NCI-H187 treated with DMSO at 0.1 percent for 48 hours (cell line): ENCODE measurements at places on chromosomes 12 and 14.

DNA sequence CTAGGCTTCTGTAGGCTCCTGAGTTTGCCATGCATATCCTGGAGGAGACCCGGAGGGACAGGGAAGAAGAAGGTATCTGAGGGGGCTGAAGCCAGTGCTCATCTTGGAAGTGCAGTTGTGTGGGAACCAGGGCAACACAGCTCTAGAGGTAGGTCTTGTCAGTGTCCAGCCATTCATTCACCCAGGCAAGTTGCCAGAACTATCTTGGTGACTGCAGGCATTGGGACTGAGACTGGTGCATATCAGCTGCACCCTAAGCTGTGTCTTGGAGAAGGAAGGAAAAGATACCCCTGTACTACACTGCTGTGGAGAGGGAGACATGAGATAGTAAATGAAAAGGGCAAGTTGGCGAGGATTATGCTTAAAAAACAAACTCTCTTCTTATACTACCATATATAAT is 4.9 kb upstream of the WIF1 start:
- DNase-seq, result no peak

GRCh38 chr14:106556665-106557289 is 1030.4 kb downstream of the TMEM121 start:
- DNase-seq, result no peak

- DNase-seq, result no peak
Observed at GRCh38 chr12:127832172-127832571, 434.8 kb upstream of the TMEM132C start.

- no peak for DNase-seq
Observed at GRCh38 chr14:21241218-21241819, 27.9 kb downstream of the HNRNPC start.

DNA sequence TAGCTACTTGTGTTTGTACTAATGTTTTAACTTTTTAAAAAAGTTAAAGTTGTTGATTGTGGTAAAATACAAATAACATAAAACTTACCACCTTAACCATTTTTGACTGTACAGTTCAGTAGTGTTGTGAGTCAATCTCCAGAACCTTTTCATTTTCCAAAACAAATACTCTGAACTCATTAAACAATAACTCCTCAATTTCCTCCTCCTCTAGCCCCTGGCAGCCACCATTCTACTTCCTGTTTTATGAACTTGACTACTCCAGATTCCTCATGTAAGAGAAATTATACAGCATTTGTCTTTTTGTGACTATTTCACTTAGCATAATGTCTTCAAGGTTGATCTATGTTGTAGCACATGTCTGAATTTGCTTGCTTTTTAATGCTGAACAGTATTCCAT is 299.1 kb upstream of the AMIGO2 start:
- no peak for DNase-seq

- DNase-seq, result no peak
Observed at GRCh38 chr12:132306885-132307191, 22.6 kb downstream of the GALNT9 start.

DNA sequence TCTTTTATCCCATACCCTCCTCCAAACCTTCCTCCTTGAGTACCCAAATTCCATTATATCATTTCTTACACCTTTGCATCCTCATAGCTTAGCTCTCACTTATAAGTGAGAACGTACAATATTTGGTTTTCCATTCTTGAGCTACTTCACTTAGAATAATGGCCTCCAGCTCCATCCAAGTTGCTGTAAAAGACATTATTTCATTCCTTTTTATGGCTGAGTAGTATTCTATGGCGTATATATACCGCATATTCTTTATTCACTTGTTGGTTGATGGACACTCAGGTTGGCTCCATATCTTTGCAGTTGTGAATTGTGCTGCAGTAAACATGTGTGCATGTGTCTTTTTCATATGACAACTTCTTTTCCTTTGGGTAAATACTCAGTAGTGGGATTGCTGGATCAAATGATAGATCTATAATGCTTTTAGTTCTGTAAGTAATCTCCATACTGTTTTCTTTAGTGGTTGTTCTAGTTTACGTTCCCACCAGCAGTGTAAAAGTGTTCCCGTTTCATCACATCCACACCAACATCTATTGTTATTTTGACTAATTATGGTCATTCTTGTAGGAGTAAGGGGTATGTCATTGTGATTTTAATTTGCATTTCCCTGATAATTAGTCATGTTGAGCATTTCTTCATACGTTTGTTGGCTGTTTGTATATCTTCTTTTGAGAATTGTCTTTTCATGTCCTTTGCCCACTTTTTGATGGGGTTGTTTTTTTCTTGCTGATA is 10.1 kb downstream of the RAB21 start:
- DNase-seq, result no peak

GRCh38 chr12:69334158-69334557 is 14.0 kb upstream of the LYZ start:
- no peak for DNase-seq

DNA sequence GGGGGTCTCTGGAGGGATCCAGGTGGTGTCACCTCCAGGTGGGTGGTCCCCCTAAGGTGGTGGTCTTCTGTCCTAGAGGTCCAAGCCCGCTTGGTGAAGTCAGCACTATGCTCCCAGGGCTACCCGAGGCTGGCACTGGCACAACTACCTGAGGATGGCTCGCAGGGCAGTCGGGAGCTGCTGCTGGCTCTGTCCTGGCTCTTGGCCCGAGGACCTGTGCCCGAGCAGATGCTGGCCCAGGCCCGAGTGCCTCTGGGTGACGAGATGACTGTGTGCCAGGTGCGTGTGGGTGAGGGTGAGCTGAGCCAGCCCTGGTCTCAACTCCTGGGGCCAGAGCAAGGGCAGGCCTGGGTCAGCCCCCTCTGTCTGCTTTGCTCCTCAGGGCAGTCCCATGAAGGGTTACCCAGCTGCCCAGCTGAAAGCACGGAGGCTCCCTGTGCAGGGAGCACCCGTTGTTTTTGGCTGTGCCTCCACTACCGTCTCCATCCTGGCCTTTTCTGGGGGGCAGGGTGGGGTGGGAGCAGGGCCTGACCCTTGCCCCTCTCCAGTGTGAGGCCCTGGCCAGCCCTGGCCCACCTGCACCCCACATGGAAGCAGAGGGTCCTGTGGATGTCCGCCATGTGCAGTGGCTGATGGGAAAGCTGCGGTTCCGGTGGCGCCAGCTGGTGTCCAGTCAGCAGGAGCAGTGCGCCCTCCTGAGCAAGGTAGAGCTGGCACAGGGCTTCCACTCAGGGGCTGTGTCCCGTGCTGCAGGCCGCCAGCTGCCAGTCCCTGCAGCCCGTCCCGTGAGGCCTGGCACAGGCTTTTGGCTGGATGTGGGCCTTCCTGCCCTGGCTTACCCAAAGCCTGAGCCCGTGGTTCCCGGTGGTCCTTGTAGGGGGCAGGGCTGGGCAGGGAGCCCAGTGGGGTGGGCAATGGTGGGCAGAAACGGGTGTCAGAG is 1.3 kb downstream of the TEDC1 start:
- DNase-seq, result no peak

DNA sequence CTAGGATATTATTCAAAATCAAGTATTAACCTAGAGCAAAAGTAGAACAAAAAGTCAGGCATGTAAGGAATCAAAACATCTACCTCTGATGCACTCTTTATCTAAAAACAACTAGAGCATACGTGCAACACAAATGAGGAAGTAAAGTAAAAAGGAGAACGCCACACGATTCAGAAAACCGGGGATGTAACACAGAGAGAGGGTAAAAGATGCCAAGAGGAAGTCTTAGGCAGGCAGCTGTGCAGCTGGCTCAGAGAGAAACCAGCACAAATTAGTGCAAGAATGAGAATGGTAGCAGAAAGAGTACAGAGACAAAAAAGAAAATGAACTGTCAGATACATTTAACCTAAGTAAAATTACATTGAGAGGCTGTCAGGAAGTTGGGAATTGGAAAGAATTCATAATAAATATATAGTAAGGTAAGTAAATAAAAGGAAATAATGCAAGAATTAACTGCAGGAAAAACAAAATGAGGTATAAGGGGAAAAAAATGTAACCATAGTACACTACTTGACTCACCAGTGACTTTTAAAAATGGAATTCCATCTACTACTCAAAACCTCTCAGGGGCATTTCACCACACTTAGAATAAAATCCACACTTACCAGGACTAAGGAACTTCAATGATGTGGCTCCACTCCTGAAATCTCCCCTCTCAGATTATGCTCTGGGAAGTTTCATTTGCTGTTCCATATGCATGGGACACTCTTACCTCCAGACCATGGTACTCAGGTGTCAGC is 17.1 kb downstream of the BCAT1 start:
- DNase-seq, result no peak

- no peak for DNase-seq
Observed at GRCh38 chr14:104135121-104135903, 3.1 kb upstream of the KIF26A start.

DNA sequence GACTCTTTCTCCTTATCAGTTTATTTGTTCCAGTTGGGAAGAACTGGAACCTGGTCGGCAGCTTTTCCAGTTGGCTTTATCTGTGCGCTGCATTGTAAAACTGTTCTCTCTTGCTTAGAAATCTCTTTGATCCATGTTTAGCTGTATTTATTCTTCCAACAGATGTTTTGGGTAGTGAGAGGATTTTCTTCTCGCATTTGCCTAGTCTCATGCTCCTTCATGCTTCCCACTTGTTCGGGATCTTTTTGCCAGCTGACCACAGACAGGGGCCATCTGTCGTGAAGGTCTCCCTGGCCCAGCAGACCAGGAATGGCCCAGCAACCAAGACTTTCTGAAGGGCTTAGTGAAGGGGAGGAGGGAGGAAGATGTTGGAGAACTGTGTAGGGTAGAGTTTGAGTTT is 21.6 kb downstream of the NTF3 start:
- no peak for DNase-seq

- no peak for DNase-seq
Observed at GRCh38 chr12:5511644-5512600, 80.0 kb downstream of the NTF3 start.

DNA sequence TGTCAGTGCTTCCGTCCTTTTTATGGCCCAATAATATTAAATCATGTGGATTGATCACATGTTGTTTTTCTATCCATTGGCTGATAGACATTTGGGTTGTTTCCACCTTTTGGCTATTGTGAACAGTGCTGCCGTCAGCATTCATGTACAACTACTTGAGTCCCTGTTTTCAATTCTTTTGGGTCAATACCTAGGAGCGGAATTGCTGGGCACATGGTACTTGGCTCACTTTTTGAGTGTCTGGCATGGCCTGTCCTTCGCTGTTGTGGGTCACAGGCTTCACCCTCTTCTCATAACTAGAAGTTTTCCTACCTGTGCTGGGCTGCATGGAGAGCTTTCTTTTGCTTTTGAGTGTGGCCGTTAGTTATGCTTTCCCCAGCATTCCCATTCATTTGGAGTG is 72.7 kb downstream of the DNAH10 start:
- DNase-seq, result no peak

DNA sequence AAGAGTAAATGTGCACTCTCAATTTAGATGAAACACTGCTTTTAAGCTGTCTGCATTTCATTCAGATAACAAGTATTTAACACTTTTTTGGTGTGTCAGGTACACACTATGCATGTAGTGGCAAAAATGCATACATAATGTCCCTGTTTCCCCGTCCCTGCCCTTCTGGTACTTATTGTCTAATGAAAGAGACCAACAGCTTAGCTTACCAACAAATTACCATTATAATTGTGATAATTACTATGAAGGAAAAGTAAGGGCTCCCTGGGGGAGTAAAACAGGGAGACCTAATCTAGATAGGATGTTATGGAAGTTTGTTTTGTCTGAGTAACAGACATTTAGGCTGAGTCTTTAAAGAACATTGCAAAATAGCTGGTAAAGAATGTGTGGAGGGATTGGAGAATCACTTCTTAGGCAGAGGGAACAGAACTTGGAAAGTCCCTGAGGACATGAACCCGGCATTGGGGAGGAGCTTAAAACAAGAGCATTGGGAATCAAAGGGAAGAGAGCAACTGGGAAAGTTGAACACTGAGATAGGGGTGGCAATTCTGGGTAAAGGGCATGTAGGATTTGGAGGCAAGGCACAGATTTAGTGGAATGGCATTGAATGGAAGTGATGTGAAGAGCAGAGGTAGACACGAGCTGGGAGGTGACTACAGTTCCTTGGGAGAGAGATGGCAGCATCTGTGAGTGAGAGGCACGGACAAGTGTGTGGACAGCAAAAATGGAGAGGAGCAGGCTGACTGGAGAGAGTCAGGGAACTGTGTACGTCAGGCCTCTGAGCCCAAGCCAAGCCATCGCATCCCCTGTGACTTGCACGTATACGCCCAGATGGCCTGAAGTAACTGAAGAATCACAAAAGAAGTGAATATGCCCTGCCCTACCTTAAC is 181.6 kb downstream of the GRIP1 start:
- DNase-seq, result no peak

DNA sequence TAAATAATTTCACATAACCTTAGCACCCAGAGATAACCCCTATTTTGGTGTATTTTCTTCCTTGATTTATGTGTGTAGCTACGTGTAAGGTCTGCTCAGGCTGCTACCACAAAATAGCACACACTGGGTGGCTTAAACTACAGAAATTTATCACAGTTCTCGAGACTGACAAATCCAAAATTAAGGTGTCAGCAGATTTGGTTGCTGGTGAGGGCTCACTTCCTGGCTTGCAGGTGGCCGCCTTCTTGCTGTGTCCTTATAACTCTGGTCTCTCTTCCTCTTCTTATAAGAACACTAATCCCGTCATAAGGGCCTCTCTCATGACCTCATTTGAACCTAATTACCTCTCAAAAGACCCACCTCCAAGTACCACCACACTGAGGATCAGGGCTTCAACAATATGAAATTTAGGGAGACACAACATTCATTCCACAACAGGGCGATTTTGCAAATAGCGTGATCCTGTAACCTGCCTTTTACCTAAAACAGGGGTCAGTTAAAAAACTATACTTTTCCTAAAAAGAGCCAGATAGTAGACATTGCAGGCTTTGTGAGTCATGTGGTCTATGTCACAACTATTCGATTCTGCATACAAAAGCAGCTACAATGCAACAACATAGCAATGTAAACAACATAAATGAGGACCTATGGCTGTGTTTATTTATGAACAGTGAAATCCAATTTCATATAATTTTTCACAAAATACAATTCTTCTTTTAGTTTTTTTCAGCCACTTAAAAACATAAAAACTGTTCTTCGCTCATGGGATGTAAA is 371.7 kb downstream of the DPF3 start:
- no peak for DNase-seq

DNA sequence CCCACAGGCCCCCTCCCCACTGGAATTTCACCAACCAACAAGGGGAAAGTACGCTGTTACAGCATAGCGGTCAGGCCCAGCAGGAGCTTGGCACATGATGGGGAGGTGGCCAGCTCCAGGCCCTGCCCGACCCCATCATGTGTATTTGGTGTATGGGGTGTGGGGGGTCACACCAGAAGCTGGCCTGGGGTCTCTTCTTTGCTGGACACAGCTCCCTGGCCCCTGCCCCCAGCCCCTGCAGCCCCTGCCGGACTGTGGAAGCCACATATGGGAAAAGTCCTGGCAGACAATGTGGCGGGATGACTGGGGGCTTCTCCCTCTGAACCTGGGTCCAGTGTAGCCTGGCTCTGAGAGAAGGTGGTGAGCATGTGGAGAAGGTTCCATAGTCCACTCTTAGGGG is 12.4 kb downstream of the NGB start:
- no peak for DNase-seq

GRCh38 chr12:116539361-116539771 is 19.8 kb upstream of the MAP1LC3B2 start:
- no peak for DNase-seq
